ENCODE measurements at places on chromosomes 16 and 17. TPM values are rescaled to one million over a fixed set of nuclear protein-coding genes. Genes with fewer than 3 reads are reported as not detected.

SULT1A1 gene
- 3.1 TPM for total RNA-seq

HBA2 gene
- not detected for total RNA-seq

CD300E gene
- not detected for total RNA-seq

CD300LB gene
- 0.07 TPM for total RNA-seq

RHBDF1 gene
- total RNA-seq: 40.2 TPM

AGRP gene
- total RNA-seq: not detected

CCDC144A gene
- total RNA-seq: under 0.01 TPM

- DNase-seq: no peak
Measured at GRCh38 chr16:29254676-29255495, 151.6 kb downstream of the NPIPB11 start.

DNA sequence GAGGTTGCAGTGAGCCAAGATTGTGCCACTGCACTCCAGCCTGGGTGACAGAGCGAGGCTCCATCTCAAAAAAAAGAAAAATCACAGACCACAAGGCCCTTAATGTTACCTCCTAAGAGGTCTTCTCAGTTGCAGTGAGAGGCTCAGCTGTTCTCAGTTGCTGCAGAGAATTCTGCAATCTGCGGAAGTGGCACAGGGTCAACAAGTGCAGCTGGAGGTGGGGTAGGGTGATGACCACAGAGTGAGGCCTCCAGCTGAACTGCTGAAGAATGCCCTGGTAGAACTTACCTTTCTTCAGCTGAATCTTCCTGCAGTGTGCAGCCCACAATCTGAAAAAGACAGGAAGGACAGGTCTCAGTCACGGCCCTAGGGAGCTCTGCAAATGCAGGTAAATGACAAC lies 26.3 kb downstream of the CNTNAP1 start:
- no peak for DNase-seq

DNA sequence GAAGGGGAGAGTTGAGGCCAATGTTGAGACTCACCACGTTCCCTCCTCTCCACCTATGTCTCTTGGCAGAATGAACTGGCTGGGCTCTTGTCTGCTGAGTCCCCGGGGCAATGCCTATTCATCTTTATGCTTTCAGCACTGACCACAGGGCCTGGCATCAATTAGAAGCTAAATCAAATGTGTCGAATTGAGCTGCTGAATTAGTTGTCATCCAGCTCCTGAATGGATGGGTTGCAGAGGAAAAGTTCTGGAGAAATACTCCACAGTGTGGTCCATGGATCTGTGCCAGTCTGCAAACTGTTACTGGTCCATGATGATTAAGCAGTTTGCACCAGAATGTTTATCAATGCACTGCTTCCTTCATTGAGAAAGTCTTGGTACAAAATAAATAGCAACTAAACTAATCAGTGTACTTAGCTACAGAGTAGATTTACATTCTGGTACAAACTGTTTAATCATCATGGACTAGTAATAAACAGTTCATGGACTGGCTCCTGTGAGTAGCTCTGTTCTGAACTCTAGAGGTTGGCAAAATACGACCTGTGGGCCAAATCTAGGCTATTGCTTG lies 4.6 kb downstream of the CNGB1 start:
- DNase-seq: no peak

GRCh38 chr17:58530655-58531054 lies 16.2 kb upstream of the MTMR4 start:
- DNase-seq: no peak

GRCh38 chr16:63890081-63890480 lies 1231.8 kb downstream of the CDH11 start:
- no peak for DNase-seq

DNA sequence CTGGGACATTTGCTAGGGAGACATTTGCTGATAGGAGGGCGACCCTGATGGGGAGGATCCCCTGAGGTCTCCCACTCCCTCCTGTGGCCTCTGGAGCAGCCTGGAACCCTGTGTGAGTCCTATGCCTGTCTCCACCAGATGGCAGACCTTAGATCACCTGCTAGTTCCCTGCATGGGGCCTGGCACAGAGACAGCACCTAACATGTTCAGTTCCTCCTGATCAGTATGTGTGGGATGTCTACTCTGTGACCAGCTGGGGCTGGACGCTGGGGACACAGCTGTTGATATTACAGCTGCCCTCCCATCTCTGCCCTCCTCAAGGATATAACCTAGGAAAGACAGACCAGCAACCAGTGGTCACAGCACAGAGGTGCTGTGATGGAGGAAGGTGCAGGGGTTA lies 1.1 kb upstream of the ADCY7 start:
- DNase-seq: no peak

DNA sequence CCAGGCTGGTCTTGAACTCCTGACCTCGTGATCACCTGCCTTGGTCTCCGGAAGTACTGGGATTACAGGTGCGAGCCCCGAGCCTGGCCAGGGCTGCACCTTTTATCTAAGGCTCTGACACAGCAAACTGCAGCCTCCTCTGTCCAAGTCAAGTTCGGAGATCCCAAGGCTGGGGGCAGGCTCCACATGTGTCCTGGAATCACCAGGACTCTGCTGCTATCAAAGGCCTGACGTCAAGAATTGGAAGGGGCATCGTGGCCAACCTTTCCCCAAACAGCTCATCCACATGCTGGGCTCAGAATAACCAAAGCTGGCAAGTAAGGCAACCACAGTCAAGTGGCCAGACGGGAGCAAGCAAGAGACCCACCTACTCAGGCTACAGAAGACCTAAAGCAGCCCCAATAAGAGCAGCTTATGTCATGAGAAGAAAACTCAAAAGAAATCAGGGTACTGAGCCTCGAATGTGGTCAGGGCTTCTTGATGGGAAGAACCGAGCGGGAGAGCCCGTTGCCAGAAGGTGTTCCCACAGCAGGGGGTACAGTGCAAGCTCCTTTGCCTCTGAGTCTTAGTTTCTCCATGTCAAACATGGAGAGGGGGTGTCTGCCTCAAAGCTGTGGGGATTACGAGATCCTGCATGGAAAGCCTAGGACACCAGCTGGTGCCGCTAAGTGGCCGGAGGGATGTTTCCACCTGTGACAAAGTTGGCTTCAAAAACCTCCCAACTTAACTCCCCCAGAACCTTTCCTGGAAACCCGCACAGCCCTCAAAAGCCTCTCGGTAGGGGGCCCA lies 7.9 kb downstream of the MYBBP1A start:
- no peak for DNase-seq

- DNase-seq: peak; percentile 83
Measured at GRCh38 chr17:5508810-5509209, 22.4 kb downstream of the MIS12 start.

- no peak for DNase-seq
Measured at GRCh38 chr16:17448640-17449638, 21.8 kb downstream of the XYLT1 start.

GRCh38 chr17:76720941-76721340 lies 5.5 kb downstream of the JMJD6 start:
- DNase-seq: no peak

DNA sequence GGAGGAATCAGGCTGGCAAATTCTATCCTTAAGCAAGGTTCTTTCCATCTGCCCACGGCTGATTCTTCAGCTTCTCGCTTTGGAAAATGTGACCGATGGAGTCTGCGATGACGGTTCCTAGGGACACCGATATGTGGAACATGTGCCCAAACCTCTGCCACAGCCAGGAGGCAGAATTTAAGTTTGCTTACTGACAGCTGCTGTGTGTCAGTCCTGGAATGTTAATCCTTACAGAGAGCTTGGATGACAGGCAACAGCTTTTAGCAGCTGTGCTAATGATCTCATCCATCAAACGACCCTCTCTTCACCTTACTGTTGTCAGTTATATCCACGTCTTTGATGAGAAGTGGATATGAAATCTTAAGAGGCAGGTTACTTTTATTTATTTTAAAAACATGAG lies 11.4 kb upstream of the MYH13 start:
- DNase-seq: no peak

DNA sequence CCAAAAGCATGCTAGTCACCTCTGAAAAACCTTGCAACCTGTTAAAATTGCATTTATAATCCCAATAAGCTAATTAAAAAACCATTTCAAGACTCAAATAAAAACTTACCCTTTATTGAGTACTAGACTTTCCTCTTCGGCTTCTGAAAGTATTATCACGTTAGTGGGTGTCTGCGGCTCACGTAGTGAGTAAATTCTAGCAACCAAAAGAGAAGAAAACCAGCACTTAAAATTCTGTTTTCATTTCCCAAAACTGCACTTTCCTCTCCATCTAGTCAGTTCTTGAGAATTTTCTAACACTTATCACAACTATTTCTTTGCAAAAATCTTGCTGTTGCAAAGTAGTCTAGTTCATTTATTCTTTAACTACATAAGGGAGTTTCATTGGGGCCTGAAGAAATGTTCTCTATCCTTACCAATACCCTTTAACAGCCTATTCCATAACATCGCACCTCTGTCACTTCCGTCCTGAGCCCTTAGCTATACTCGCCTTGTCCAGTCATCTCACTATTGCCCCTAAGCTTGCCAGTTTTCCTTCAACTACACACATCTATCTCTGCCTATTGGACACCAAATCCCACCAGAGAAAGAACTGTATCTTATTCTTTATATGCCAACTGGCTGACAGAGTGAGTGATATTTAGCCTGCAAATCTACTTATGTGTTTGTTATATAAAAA lies 8.7 kb downstream of the NUP88 start:
- DNase-seq: no peak

All from kidney epithelial cell (primary cell).